HFFc6 (cell line): ENCODE measurements at places on chromosomes 1 and 21.
A peak's percentile ranks its signal among the peaks of the same experiment; 100 is the strongest.

DNA sequence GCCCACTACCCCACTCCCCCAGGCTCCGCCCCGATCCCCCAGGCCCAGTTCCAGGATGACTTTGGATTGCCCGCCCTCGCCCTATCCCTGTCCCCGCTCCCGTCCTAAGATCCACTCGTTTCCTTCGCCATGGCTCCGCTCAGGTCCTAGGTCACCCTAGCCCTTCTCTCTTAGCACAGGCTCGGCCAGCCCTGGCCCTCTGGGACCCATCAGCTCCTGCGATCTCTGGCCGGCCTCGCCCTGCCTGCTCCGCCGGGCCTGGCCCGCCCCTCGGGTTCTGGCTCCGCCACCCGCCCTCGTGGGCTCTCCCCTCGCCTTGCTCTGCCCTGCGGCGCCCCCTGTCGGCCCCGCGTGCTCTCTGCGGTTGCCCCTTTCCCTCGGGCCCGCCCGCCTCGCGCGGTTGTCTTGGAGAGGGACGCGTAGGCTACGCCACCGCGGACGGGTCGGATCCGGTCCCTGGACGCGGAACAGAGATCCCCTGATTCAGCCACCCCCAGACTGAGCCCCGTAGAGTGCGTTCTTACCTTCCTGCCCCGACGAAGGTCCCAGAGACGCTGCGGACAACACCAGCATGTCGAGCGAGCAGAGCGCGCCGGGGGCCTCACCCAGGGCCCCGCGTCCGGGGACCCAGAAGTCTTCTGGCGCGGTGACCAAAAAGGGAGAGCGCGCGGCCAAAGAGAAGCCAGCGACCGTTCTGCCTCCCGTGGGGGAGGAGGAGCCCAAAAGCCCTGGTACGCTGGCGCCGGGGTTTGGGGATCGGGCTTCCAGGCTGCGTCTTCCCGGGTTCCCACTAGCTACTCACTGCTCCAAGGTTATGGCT, at the start of gene LRRC71:
TSS of gene LRRC71 (plus strand) at position 400 of the 820 bp plus-strand sequence. CDS start at position 572, 172 bp downstream.
- DNase-seq, result peak; percentile 50
- peak within 1 kb of the TSS; percentile 60; the same call in 1 of the 2 replicates for H3K4me3 ChIP-seq
- H3K36me3 ChIP-seq, result peaks cover 12% of the 10 kb centered on the region
- peaks cover 33% of the 10 kb centered on the region for H3K27me3 ChIP-seq

GRCh38 chr1:16088996-16089395, 15.5 kb upstream of the FAM131C start:
- H3K27me3 ChIP-seq, result no peaks in the 10 kb centered on the region; the same call in 1 of the 2 replicates
- H3K27ac ChIP-seq, result peak overlapping the region; percentile 67
- H3K4me1 ChIP-seq, result peaks cover 28% of the 10 kb centered on the region
- peak overlapping the region; percentile 5; the same call in 1 of the 2 replicates for H3K4me3 ChIP-seq

- DNase-seq, result peak; percentile 87
- no peaks in the 10 kb centered on the region for H3K27me3 ChIP-seq
- peak within 1 kb of the TSS; percentile 91 for H3K27ac ChIP-seq
- H3K4me3 ChIP-seq, result peak within 1 kb of the TSS; percentile 89
- peaks cover 24% of the 10 kb centered on the region for H3K36me3 ChIP-seq
- H3K4me1 ChIP-seq, result peaks cover 66% of the 10 kb centered on the region
Observed at GRCh38 chr21:35048706-35049617, at the start of gene RUNX1. RUNX1 (minus strand) TSS chr21:35049302.

DNA sequence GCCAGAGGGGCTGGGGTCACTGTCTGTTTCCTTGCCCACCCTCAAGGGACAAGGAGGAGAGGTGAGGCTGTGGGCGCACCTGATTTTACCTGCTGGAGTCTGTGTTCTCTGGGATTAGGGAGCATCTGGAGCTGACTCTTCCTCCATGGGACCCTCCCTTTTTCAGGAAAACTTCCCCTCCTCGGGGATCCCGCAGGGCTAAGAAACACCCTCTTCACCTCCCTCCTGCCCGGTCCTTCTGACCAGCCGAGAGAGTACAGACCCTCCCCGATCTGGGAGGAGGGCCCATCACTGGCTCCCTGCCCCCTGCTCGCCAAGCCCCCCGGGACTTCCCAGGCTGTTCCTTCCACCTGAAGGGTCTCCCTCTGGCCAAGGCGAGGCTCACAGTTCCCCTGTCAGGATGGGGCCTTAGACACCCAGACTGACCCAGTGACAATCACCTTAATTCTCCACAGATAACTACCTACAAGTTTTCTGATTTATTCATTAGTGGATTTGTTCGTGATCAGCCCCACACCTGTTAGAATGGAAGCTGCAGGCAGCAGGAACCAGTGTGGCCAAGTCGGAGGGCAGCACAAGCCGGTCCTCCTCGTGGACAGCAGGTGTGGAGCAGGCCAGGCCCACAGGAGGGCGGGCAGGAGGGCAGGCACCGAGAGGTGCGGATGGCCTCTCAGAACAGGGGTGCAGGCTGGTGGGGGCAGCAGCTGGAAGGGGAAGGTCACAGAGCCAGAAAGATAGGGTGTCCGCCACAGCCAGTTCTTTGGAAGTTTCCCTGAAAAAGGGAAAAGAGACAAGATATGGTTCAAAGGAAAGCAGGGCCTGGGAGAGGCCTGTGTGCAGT, 15.9 kb upstream of the SAMD11 start:
- no peak for DNase-seq
- peaks cover 5% of the 10 kb centered on the region for H3K27me3 ChIP-seq
- peaks cover 36% of the 10 kb centered on the region for H3K4me1 ChIP-seq
- H3K4me3 ChIP-seq, result peak overlapping the region; percentile 11; the same call in 1 of the 2 replicates

- no peak overlapping the region for H3K27ac ChIP-seq
- no peak overlapping the region for H3K4me3 ChIP-seq
- H3K27me3 ChIP-seq, result peaks cover 16% of the 10 kb centered on the region
- no peaks in the 10 kb centered on the region for H3K36me3 ChIP-seq
Observed at GRCh38 chr1:204188959-204189639, 7.2 kb downstream of the KISS1 start.

GRCh38 chr1:204341380-204341779, 18.3 kb downstream of the PLEKHA6 start:
- no peak overlapping the region for H3K4me3 ChIP-seq
- peaks cover 41% of the 10 kb centered on the region for H3K4me1 ChIP-seq
- no peaks in the 10 kb centered on the region for H3K36me3 ChIP-seq
- no peak overlapping the region; the same call in 1 of the 2 replicates for H3K27ac ChIP-seq
- DNase-seq, result peak; percentile 66
- H3K27me3 ChIP-seq, result peaks cover 9% of the 10 kb centered on the region

GRCh38 chr21:18518054-18518481, 114.5 kb upstream of the TMPRSS15 start:
- no peak overlapping the region for H3K27ac ChIP-seq
- no peak overlapping the region for H3K4me3 ChIP-seq
- no peak for DNase-seq
- H3K4me1 ChIP-seq, result no peaks in the 10 kb centered on the region
- no peaks in the 10 kb centered on the region for H3K36me3 ChIP-seq
- H3K27me3 ChIP-seq, result no peaks in the 10 kb centered on the region
